ENCODE measurements at places on chromosomes 1 and 21.

GRCh38 chr1:84208935-84209334 is 64.9 kb downstream of the PRKACB start:
- no peak for DNase-seq

DNA sequence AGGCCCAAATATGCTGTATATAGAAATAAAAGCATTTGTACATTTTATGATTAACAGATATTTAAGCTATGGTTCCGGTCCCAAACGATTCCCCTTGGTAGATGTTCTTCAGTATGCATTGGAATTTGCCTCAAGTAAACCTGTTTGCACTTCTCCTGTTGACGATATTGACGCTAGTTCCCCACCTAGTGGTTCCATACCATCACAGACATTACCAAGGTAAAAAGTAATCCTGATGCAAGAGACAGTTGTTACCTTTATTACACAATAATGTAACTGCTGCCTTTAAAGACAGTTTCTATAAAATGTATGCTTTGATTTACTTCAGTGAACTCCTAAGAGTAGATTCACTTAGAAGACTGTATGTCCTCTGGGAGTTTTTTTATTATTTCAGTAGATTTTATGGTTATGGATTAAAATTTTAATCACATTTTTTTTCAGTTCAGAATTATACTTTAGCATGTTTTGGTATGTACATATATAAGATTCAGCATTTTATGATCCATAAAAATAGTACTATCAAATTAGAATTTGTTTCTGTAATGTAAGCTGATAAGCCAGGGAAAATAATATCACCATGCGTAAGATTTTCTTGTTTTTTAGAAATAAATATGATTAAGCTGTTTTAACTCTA is 96.5 kb downstream of the USP25 start:
- DNase-seq, result no peak

- no peak for DNase-seq
These were observed 248.7 kb upstream of the DAB1 start for GRCh38 chr1:57672346-57673140.

- no peak for DNase-seq
These were observed 84.3 kb downstream of the CAPZB start for GRCh38 chr1:19400875-19401534.

DNA sequence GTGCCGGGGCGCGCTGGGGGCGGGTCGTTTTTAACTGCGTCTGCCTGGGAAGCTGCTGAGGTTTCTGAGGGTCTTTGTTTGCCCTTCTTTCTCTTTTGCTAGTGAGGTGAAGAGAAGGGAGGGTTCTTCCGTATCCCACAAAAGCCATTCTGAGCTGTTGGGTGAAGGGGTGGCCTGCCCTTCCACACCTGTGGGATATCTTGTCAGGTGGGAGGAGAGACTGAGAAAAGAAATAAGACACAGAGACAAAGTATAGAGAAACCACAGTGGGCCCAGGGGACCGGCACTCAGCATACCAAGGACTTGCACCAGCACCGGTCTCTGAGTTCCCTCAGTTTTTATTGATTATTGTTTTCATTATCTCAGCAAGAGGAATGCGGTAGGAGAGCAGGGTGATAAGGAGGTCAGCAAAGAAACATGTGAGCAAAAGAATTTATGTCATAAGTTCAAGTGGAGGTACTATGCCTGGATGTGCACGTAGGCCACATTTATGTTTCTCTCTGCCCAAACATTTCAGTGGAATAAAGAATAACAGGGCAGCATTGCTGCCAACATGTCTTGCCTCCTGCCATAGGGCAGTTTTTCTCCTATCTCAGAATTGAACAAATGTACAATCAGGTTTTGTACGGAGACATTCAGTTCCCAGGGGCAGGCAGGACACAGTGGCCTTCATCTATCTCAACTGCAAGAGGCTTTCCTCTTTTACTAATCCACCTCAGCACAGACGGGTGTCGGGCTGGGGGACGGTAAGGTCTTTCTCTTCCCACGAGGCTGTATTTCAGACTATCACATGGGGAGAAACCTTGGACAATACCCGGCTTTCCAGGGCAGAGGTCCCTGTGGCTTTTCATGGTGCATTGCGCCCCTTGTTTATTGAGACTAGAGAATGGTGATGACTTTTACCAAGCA is 972 bp downstream of the PGBD2 start:
- no peak for DNase-seq

GRCh38 chr1:162284206-162284955 is 92.3 kb downstream of the SPATA46 start:
- DNase-seq, result no peak

Measured in keratinocyte (primary cell).